ENCODE measurements at places on chromosomes 2 and 18. TPM values are rescaled to one million over a fixed set of nuclear protein-coding genes. Genes with fewer than 3 reads are reported as not detected.

DNA sequence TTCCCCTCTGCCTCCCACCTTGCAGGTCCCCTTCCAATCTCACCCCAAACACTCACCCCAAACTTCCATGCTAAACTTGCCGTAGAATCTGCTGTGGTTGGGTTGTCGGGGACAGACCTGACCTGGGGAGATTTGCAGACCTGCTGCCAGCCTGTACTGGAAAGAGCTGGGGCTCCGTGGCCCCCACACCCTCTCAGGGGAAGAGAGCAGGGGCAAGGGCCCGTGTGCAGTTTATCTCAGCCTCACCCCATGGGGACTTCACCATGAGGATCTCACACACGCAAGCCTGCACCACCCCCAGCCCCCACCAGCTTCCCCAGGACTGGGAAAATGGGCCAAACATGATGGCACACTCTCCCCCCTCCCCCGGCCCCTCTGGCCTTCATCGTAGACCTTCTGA lies 30.7 kb downstream of the KCNIP3 start:
- no peak for DNase-seq

The KIAA2012 gene
- total RNA-seq, result not detected

The DPP10 gene
- total RNA-seq, result 0.26 TPM

- no peak for DNase-seq
Observed at GRCh38 chr18:2758309-2758708, 88.5 kb upstream of the EMILIN2 start.

GRCh38 chr2:124025171-124025580 lies at the start of gene CNTNAP5:
TSS of gene CNTNAP5 (plus strand) at chr2:124025287. CDS start at chr2:124025651, 364 bp downstream.
- DNase-seq, result peak; percentile 10

DNA sequence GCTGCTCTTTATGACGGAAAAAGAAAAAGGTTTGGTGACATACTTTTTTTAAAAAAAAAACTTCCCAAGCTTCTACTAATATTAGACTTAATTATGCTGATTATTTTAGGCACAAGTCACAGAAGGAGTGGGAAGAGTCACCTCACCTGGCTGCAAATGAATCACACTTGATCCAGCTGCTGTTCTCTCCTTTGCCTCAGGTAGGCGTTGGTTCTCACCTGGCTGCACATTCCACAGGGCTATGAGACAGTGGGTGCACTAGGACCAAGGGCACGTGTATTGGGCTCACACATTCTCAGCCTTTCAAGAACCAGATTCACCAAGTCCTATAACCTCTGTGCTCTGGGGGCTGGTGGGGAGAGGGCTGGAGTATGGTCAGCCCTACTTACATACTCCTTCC lies 93.3 kb downstream of the TGFA start:
- DNase-seq, result peak; percentile 62

DNA sequence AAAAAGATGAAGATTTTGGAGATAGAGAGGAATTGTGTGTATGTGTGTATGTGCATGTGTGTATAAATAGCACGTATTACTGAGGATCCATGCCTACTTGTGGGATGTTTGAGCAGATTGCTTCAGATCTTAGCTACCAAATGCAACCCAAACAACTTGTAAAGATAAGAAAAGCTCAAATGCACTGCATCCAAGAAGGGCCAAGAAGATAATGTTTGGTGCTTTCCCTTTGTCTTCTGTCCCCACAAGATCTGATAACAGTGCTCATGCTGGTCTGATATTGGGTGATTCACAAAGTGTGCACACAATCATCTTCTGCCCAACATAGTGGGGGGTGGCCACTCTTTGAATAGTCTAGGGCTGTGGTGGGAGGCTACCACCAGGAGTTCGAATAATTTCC lies 284.8 kb upstream of the CYRIA start:
- no peak for DNase-seq

The STAM2 gene
- 32.1 TPM for total RNA-seq

GRCh38 chr18:56291294-56291693 lies 347.1 kb downstream of the TXNL1 start:
- DNase-seq, result peak; percentile 5

DNA sequence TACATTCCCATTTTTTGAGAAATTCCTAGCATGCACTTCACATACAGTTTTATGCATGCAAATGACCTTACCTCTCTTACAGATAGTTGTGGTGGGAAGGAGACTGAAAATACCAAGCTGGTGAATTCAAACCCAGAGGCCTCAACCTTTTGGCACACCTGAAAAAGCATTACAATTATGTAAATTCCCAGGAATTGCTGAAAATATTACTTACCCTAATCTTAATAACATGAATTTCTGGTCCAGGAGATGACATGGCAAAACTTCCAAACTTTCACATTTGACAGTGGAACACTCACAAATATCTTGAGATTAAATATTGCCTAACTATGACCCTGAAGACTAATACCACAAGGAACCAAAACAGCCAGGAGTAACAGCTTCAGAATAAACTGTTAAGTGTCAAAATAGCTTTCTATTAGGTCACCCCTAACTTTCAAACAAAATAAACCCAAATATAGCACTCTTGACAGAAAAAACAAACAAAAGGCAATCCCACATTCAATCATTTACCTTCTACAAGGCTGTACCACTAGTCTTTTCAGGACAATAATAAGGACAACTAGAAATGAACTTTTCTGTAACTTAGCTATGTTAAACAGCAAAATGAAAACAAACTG lies 10.9 kb upstream of the PEX13 start:
- DNase-seq, result no peak

The MYO7B gene
- not detected for total RNA-seq

- no peak for DNase-seq
Observed at GRCh38 chr2:164515030-164515429, 106.3 kb downstream of the GRB14 start.

DNA sequence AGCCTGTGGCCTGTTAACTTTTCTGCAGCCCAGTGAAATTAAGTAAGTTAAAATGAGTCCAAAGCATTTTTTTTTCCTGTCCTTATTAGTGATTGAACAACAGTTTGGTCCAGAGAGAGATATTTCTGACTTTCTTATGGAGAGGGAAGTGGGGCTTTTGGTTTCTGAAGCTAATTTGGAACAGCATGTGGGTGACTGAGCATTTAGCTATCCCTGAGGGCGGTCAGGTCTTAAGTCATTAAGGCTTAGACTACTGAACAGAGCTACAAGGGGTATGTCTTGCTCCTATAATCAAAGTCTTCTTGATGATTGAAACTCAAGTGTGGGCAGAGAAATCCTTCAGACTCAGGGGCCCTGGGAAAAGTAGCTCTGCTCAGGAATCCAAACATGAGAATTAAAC lies 14.0 kb downstream of the ARHGAP25 start:
- DNase-seq, result no peak

DNA sequence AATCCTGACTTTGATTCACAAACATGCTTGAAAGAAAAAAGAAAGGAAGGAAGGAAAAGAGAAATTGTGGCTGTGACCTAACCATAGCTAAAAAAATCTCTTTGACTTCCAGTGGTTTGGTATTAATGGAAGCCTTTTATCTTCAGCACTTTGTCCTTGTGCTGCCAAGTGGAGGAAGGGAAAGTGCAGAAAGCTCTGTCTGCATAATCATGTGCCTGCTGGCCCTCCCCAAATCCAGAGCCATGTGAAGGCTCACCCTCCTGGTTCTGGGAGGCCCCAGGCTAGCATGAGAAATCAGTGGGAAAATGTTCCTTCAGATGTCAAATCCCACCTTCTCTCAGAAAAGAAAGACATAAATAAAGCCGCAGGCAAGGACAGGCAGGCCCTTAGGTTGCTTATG lies 48.3 kb upstream of the BMPR2 start:
- DNase-seq, result no peak

DNA sequence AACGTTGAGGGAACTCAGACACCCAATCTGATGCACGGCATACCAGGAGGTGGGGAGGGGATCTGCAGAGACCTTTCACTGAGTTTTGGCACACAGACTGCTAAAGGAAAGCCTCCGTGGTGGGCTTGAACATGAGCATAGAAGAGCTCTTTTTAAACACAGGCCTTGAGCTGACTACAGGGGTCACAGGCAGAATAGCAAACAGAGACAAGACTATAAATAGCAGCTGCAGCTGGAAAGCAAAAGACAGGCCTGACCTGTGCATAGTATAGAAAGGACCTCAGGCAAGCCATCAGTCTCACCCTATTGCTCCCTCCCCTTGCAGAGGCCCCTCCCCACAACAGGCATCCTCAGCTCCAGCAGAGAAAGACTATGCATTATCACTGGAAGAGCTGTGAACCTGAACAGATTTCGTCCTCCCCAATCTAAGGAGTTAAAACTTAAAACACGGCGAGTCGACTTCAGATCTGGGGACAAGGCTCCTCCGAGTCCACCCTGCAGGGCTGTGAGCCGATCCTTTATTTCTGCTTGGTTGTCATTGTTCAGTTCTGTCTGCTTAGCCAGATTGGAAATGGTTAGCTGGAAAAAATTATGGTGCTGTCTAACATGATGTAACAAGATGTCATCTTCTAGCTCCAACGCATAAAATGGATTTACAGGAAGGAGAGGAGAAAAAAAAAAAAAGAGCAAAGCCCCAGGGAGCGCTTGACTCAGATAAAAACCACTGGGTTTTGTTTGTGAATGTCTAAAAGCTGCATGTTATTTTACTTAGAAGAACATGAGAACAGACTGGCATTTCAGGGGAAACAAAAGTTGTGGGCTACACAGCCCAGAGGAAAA lies 25.2 kb upstream of the LCLAT1 start:
- peak; percentile 46 for DNase-seq

- no peak for DNase-seq
Observed at GRCh38 chr18:3411854-3412268, 38.1 kb upstream of the TGIF1 start.

The MROH2A gene
- total RNA-seq, result not detected

The COL3A1 gene
- total RNA-seq, result 43.4 TPM

DNA sequence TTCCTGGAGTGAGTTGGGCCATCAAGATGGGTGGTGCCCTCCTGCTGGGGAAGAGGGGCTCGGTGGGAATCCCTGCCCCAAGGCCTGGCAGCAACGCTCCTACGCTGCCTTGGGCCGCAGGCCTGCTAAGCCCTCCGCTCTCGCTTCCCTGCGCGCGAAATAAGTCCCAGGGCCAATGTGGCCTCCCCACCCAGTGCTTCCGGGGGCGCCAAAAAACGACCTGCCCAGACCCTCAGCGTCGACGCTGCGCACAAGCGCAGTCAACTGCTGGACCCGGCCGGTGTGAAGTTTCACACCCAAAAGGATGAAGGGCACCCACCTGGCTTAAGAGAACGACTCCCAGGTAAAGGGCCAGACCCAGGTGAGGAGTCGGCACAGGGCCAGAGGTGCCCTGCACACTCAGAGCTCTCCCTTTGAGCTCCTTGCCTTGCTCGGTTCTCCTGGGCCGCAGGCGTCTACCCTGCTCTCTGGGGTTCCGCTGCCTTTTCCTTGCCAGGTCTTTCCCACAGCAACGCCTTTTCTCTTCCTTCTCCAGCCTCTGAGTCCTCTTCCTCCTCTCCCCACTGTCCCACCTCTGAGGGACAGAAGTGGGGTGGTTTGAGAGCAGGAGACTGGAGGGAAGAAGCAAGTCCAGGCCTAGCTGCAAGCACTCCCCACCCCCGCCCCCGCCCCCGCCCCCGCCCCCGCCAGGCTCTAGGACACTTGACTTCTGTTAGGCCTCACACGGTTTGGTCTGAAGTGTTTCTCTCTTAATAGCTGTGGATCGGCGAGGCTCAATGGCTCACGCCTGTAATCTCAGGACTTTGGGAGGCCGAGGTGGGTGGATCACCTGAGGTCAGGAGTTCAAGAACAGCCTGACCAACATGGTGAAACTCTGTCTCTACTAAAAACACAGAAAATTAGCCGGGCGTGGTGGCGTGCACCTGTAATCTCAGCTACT lies at the start of gene DNAJC5G:
DNAJC5G (plus strand) TSS at position 223 of the 940 bp plus-strand sequence. CDS start 1,296 bp downstream, outside the sequence.
- DNase-seq, result no peak

DNA sequence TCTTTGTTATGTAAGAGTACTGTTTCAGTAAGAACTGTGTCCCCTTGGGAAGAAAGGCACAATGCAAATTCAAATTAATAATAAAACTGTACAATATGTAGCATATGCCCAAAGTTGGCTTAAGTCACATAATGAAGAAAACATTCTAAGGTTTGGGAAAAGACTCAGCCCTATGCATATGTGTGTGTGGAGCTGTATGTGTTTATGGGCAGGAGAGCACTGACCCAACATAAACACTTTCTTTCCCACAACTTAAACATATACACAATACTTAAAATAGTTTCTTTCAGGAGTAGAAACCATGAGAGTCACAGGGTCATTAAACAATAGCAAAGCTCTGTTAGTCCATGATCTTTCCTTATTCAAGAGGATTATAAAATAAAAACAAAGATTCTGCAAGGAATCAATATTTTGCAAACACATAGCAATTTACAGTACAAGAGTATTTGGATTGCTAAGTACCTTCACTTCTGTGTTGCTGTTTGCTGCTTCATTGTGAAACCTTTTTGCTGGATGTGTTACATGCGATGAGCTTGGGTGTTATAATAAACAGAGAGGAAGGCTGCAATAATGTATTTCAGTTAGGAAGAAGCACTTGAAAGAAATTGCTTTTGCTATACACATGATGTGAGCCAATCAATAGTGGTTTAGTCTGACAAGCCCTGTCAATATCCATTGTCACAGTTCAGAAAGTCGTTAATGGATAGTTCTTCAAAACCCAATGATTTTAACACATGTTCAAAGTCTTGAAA lies 347.3 kb downstream of the ARHGAP15 start:
- no peak for DNase-seq

The FOXD4L1 gene
- 0.13 TPM for total RNA-seq

DNA sequence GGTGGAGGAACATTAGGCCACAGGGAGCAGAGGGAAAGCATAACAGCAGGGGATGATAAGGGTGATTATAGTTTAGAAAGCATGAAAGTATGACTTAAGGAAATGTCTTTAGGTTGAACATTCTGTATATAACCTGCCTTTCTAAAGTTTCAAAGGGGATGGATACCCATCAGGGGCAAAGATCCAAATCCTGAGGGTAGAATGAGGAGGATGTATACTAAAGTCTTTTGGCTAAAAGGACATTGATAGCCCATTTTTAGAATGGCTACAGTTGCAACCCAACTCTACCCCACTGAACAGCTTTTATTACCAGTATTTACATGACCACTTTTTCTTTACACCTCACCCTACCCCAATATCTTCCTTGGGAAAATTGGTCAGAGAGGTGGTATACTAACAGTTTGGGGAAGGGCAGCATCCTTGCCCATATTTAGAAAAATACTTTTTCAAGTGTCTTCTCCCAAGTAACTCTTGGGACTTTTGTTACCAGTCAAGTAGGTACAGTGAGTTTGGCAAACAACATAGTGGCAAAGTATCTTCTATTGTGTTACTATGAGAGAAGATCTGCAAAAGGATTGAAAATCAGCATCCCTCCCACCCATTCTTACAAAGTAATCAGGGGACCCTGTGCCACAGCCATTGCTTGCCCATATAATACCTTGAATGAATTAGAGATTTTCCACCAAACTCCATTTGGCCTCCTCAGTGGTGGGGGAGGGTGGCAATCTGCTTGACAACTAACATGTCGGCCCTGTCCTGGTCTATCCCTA lies 8.3 kb downstream of the MAT2A start:
- no peak for DNase-seq

The GYPC gene
- total RNA-seq, result 0.51 TPM

The GREB1L gene
- total RNA-seq, result 0.90 TPM

Measured in bronchial epithelial cell (primary cell).